ENCODE measurements at places on chromosomes 12 and 14. TPM values are rescaled to one million over a fixed set of nuclear protein-coding genes. Genes with fewer than 3 reads are reported as not detected.

- H3K4me1 ChIP-seq, result no peaks in the 10 kb centered on the region
- no peak overlapping the region for H3K4me3 ChIP-seq
- H3K27ac ChIP-seq, result no peak overlapping the region
- no peak for DNase-seq
- H3K27me3 ChIP-seq, result no peaks in the 10 kb centered on the region
Measured at GRCh38 chr14:105853089-105853906, 326.9 kb downstream of the TMEM121 start.

- no peaks in the 10 kb centered on the region for H3K27me3 ChIP-seq
- no peaks in the 10 kb centered on the region for H3K4me1 ChIP-seq
- H3K27ac ChIP-seq, result no peak overlapping the region
- no peaks in the 10 kb centered on the region for H3K36me3 ChIP-seq
Measured at GRCh38 chr12:46379352-46379751, 6.8 kb upstream of the SLC38A2 start.

GRCh38 chr12:51505360-51506105 is 80.9 kb downstream of the SLC4A8 start:
- DNase-seq, result no peak
- H3K36me3 ChIP-seq, result no peaks in the 10 kb centered on the region
- H3K4me1 ChIP-seq, result no peaks in the 10 kb centered on the region
- H3K27ac ChIP-seq, result no peak overlapping the region
- H3K4me3 ChIP-seq, result no peak overlapping the region

DNA sequence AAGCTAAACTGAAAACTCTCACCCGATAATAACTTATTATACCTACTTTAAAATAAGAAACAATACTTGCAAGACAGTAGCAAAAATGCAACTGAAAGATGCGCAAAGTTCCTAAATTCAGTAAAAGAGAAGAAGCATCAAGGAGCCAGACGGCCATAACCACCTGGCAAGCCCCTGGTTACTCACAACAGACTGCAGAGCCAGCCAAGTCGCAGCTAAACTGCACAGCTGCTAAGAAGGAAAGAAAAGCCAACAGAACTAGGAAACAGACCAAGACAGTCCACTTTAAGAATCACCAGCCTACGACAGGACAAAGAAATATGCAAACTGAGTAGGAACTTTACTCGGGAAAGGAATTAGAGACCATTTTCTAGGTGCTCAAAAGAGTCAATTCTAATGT is 127.9 kb downstream of the TMTC1 start:
- DNase-seq, result no peak
- H3K27ac ChIP-seq, result no peak overlapping the region
- no peaks in the 10 kb centered on the region for H3K36me3 ChIP-seq
- H3K4me3 ChIP-seq, result no peak overlapping the region
- peaks cover 16% of the 10 kb centered on the region for H3K4me1 ChIP-seq

GRCh38 chr12:51341251-51342007 is 5.0 kb downstream of the CELA1 start:
- no peak overlapping the region for H3K27ac ChIP-seq
- DNase-seq, result peak; percentile 81
- H3K27me3 ChIP-seq, result no peaks in the 10 kb centered on the region
- H3K4me1 ChIP-seq, result no peaks in the 10 kb centered on the region

DNA sequence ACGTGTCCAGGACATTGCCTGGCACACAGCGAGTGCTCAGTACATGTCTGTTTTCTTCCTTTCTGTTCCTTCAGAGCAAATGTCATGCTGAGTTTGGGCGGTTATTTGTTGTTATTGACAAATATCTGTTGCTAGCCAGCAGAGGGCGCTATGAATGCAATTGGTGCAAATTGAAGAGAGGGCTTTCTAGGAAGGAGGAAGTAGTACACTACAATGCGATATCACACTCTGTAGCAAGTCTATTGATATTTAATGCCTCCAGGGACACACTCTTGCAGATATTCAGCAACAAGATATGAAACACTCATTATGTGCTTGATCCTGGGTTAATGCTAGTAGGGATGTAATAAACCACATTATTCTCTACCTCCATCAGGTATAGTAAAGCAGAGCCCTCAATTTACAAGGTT is 267.3 kb upstream of the SRRM4 start:
- H3K36me3 ChIP-seq, result no peaks in the 10 kb centered on the region
- no peak overlapping the region for H3K4me3 ChIP-seq
- no peak for DNase-seq

- no peak overlapping the region for H3K27ac ChIP-seq
- H3K27me3 ChIP-seq, result no peaks in the 10 kb centered on the region
- no peak overlapping the region for H3K4me3 ChIP-seq
- no peaks in the 10 kb centered on the region for H3K4me1 ChIP-seq
Measured at GRCh38 chr12:119659289-119659897, 8.5 kb upstream of the PRKAB1 start.

GRCh38 chr12:4119157-4119761 is 154.3 kb upstream of the CCND2 start:
- no peaks in the 10 kb centered on the region for H3K27me3 ChIP-seq
- H3K36me3 ChIP-seq, result no peaks in the 10 kb centered on the region
- DNase-seq, result no peak
- no peak overlapping the region for H3K27ac ChIP-seq

DNA sequence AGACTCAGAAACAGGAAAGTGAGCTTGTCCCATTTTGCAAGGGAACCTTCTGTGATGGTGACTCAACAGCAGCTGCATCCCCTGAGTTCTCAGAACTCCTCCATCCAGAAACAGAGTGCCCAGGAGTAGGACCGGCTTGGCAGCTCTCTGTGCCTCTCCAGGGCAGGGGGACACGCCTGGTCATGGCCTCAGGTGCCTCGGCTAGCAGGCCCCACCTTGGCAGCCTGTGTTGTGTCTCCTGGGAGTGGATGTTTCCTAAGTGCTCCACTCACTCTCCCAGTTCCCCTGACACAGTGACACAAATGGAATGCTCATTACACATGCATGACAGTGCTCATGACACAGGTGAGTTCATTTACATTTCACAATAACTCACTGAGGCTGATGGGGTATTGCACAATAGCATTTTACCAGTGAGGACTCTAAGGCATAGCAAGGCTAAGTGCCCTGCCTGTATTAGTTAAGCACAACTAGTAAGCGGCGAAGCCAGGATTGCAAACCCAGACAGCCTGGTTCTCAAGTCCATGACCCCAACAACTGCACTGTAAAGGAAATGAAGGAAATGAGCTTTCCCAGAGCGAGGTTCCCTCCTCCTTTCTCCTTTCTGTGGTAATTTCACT is 47.4 kb downstream of the CALM1 start:
- DNase-seq, result no peak
- no peaks in the 10 kb centered on the region for H3K36me3 ChIP-seq
- H3K4me3 ChIP-seq, result no peak overlapping the region
- H3K27ac ChIP-seq, result no peak overlapping the region
- no peaks in the 10 kb centered on the region for H3K27me3 ChIP-seq

- peaks cover 31% of the 10 kb centered on the region for H3K4me1 ChIP-seq
- H3K36me3 ChIP-seq, result no peaks in the 10 kb centered on the region
- no peaks in the 10 kb centered on the region for H3K27me3 ChIP-seq
- H3K4me3 ChIP-seq, result no peak overlapping the region
Measured at GRCh38 chr12:108311605-108312004, 27.5 kb downstream of the CMKLR1 start.

- H3K4me1 ChIP-seq, result no peaks in the 10 kb centered on the region
- DNase-seq, result no peak
- H3K27me3 ChIP-seq, result no peaks in the 10 kb centered on the region
- H3K4me3 ChIP-seq, result no peak overlapping the region
- H3K36me3 ChIP-seq, result no peaks in the 10 kb centered on the region
Measured at GRCh38 chr12:15472036-15472435, 149.7 kb downstream of the PTPRO start.

- H3K27me3 ChIP-seq, result no peaks in the 10 kb centered on the region
- H3K4me1 ChIP-seq, result peaks cover 39% of the 10 kb centered on the region
- no peak overlapping the region for H3K4me3 ChIP-seq
- peak; percentile 65 for DNase-seq
- H3K27ac ChIP-seq, result no peak overlapping the region
Measured at GRCh38 chr12:30691122-30691879, 4.4 kb downstream of the IPO8 start.

GRCh38 chr14:68405961-68406360 is 386.9 kb downstream of the ZFP36L1 start:
- no peak for DNase-seq
- no peaks in the 10 kb centered on the region for H3K27me3 ChIP-seq
- H3K36me3 ChIP-seq, result no peaks in the 10 kb centered on the region
- no peak overlapping the region for H3K27ac ChIP-seq
- peaks cover 8% of the 10 kb centered on the region for H3K4me1 ChIP-seq

DNA sequence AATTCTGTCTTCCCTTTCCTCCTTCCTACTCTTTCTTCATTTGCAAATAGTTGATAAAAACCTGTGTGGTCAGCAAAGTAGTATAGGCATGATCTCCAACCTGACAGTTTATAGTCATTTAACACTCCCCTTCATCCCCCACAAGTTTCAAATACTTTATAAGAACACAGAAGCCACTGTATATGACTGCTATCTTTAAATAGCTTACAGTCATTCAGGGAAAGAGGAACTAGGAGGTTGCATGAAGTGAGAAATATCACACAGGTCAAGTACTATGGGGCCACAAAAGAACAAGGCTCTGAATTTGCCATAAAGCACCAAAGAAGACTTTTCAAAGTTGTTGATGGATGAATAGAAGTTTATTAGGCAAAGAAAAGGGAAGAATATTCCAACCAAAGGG is 431.3 kb downstream of the NPAS3 start:
- H3K4me3 ChIP-seq, result no peak overlapping the region
- H3K27ac ChIP-seq, result no peak overlapping the region
- H3K4me1 ChIP-seq, result no peaks in the 10 kb centered on the region
- no peaks in the 10 kb centered on the region for H3K27me3 ChIP-seq
- no peaks in the 10 kb centered on the region for H3K36me3 ChIP-seq

DNA sequence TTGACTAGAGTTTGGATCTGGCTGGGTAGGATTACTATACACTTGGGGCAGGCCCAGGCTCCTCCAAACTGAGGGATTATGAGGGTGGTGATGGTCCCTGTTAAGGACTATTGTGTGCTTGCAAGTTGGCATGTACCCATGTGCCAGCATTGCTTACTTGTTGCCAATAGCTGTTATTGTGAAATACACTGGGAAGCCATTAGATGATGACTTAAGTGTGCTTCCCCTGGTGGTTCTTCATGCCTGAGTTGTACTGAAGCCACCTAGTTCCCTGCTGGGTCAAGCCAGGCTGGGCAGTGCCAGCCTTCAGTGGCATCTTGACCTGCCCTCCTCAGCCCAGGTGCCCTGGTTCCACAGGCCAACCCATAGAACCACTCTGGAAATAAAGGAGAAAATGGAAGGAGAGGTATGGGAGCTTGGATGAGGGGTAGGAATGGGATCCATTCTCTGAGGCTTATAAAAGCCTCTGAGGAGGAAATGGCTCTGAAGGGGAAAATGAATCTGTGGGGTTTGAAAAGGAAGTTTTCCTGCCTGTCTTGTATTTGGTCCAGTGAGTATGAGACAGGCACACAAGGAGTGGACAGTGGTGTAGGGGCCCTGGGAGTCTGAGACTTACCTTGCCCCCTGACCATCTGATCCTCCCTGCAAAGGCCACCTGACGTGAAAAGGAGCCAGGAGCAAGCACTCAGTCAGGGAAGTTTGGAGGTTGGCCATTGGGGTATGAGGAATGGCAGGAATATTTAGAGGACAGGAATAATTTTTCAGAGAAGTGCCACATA is 724 bp downstream of the LTB4R start:
- H3K4me3 ChIP-seq, result no peak overlapping the region
- DNase-seq, result no peak
- peaks cover 38% of the 10 kb centered on the region for H3K4me1 ChIP-seq
- H3K27ac ChIP-seq, result peak overlapping the region; percentile 79

GRCh38 chr12:19338405-19338804 is 100.9 kb upstream of the AEBP2 start:
- no peak overlapping the region for H3K4me3 ChIP-seq
- DNase-seq, result no peak
- no peaks in the 10 kb centered on the region for H3K27me3 ChIP-seq
- no peaks in the 10 kb centered on the region for H3K4me1 ChIP-seq

DNA sequence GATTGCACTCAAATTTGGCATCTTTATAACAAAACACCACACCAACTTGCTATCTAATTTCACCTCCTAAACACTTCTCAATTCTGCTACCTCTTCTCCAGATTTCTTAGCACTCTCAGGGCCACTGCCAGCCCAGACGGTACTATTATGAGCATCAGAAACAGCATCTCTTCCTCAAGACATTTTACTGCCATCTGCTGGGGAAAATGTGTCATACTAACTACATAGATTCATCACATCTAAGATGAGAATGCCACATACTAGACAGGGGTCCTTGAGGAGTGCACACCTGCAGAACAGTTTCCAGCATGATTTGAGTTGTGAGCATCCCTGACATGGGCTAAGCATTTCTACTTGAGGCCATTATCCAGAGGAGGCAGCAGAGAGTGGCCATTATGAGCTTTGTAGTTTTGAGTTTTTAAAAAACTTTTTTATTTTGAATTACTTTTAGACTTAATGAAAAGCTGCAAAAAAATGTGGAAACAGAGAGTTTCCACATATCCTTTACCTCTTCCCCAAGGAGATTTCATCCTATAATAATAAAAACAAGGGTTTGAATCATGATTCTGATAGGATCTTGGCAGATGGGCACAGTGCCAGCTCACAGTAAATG is 15.1 kb upstream of the GRIP1 start:
- H3K27me3 ChIP-seq, result no peaks in the 10 kb centered on the region
- H3K4me1 ChIP-seq, result no peaks in the 10 kb centered on the region
- no peak for DNase-seq
- H3K27ac ChIP-seq, result no peak overlapping the region
- no peak overlapping the region for H3K4me3 ChIP-seq

The GALNT16 gene
- 6.3 TPM for total RNA-seq

The POTEG gene
- total RNA-seq, result not detected

The TAMALIN gene
- total RNA-seq, result 11.1 TPM

The ARHGEF25 gene
- 99.4 TPM for total RNA-seq

The WDHD1 gene
- 1.4 TPM for total RNA-seq

The SLC5A8 gene
- total RNA-seq, result not detected

The TTC7B gene
- total RNA-seq, result 65.0 TPM

The TSHR gene
- not detected for total RNA-seq
